ENCODE measurements at places on chromosomes 6 and 20.

- no peak for DNase-seq
Observed at GRCh38 chr6:16097382-16098171, 31.3 kb upstream of the MYLIP start.

- no peak for DNase-seq
Observed at GRCh38 chr20:23631981-23632710, 5.6 kb downstream of the CST3 start.

DNA sequence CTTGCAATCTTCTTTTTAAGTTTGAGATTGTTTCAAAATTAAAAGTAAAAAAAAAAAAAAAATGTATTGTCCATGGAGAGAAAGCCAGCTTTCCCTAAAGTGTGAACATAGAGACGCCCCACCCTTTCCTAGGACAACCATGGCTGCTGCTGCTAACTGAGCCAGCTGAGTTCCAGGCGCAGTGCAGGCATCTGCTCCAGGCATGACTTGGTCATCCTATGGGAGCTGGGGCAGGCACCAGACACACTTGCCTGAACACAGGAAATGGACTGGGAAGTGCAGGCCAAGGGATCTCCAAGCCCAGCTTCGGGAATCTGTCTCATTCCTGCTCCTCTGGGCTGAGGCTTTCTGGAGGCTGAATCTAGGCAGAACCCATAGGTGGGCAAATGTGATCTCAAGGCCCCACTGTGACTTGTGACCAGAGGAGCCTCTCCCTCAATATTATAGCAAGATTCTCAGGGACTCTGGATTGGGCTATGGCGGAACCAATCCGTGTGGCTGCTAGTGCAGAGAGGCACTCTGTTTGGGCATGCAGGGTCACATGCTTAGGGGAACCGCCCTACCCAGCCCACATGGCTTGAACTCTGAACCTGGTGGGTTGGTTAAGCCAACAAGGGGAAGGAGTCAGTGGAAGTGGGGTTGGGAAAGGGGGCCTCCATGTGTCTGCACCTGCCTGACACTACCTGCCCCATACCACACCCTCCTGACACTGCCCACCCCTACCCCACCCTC lies 138.2 kb upstream of the CST7 start:
- DNase-seq, result no peak

- DNase-seq, result no peak
Observed at GRCh38 chr6:2754911-2755310, 4.2 kb upstream of the MYLK4 start.

GRCh38 chr6:2102316-2102883 lies 143.0 kb downstream of the GMDS start:
- no peak for DNase-seq

DNA sequence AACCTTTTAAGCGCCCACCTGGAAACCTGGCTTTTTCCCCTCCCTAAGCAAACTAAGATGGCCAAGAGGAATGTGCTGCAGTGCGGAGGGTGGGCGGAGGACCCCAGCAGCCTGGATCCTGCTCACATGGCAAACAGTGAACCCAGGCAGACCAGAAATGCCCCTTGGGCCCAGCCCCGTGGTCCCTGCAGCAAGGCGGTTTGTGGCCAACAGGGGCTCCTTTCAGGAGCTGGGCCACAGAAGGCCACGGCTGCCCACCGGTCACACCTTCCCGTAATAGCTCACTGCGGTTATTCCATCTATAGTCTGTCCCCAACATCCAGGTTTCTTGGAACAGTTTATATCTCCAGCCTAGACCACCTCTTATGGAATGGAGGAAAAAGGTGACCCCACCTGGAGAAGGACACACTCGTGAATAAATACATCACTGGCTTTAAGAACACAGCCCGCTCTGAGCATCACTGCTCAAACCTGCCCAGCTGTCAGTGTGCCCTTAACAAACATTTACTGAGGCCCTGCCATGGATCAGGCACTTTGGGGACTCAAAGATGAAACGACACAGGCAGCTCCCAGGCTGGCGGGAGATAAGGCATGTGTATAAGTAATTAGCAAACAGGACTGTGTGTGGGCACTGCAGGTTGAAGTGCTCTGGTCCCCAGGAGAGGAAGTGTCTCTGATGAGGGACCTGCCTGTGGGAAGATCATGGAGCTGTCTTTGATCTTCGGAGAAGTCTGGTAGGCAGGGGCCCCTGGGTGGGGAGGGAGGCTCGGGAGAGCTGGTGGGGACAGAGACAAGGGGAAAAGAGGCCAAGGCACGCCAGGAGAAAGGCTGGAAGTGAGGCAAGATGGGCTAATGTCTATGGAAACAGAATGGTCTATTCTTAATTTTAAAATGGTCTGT lies 3.2 kb upstream of the TUBB1 start:
- DNase-seq, result no peak

GRCh38 chr6:131747821-131748353 lies 37.1 kb upstream of the CTAGE9 start:
- DNase-seq, result no peak

- peak; percentile 87 for DNase-seq
Observed at GRCh38 chr6:134295953-134296553, 21.9 kb downstream of the SGK1 start.

GRCh38 chr6:80690551-80691131 lies 584.2 kb downstream of the BCKDHB start:
- DNase-seq, result no peak

DNA sequence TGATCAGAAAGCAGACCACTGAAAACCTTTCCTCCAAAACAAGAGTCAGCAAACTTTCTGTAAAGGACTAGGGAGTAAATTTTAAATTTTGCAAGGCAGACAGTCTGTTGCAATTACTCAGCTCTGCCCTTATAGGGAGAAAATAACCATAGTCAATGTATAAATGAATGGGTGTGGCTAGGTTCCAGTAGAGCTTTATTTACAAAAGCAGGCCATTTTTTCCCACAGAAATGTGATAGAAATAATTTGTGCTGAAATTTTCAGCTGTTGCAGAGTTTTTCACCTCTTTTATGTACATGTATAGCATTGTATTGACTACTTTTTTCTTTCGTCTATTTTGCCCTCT lies 7.7 kb downstream of the AMD1 start:
- DNase-seq, result no peak

DNA sequence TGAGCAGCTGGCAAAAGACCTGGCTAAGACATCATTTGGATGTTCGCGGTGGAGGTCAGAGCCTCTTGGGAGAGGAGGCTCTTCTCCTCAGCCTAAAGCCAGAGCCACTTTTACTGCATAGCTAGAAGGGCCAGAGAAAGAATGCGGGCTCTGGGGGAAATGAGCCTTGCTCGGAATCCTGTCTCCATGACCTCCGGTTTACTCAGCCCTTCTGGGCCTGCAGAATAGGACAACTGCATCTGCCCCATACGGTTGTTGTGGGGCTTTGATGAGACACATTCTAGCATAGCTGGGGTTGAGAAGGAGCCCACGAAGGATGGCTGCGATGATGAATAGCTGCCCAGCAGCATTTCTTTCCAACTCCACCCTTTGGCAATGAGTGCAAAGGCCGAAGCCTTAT lies 115.0 kb upstream of the SLC22A23 start:
- no peak for DNase-seq

DNA sequence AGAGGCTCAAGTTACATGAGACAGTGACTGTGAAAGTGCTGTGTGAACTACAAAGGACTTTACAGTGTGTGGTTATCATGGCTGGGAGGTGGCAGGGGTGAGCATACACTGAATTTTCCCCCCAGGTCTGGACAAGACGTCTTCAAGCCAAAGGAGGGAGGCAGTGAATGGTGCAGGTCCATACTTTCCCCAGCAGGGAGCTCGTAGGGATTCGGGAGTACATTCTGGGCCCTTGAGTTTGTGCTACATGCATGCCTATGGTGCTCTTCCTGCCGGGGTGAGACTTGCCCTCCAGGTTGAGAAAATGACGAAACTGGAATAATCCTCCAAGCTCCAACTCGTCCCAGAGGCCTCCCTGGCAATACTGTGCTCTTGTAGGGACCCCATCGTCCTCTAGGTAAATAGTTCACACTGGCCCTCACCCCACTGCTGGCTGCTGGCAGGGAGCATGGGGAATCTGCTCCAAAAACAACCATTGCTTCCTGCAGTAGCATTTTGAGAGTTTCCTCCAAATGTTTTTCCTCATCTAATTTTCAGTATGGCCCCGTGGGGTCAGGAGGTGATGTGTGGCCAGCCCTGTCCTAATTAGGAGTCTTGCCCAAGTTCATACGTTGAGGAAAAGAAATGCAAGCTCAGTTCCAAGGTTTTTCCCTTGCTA lies 57.6 kb downstream of the ZNF831 start:
- peak; percentile 18 for DNase-seq

DNA sequence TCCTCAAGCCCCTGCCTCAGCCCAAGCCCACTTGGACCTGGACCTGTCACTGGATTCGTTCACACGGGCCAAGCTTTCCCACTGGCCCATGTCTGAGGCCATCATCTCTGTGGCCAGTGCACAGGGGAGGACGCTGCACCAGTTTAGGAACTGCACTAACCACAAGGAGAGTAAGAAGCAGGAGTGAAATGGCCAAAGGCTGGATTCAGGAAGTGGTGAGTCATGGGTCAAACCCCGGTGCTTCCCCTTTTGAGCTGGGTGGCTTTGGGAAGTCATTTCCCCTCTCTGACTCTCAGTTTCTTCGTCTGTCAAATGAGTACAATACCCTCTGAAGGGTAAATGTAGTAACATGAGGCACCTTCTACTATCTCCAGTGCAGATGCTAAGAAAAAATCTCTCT lies 87.9 kb downstream of the CD40 start:
- peak; percentile 68 for DNase-seq

DNA sequence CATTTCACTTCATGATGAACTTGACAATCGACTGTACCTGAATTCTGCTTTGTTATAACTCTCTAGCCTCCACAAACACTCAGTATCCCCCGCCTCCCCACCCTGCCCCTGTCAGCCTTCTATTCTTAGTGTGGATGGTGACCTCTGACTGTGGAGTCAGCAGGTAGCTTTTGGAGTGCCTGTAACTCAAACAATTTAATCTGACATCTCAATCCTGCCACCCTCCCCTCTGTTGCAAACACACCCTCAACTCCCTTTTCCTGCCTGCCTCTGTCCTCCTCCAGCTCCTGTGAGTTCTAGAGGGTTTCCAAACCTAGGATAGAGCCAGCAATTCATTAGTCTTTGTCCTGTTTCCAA lies 20.3 kb downstream of the DAAM2 start:
- DNase-seq, result no peak

- DNase-seq, result no peak
Observed at GRCh38 chr20:50468378-50468798, 41.8 kb upstream of the PTPN1 start.

GRCh38 chr20:9555781-9556180 lies 41.4 kb downstream of the LAMP5 start:
- DNase-seq, result peak; percentile 97

DNA sequence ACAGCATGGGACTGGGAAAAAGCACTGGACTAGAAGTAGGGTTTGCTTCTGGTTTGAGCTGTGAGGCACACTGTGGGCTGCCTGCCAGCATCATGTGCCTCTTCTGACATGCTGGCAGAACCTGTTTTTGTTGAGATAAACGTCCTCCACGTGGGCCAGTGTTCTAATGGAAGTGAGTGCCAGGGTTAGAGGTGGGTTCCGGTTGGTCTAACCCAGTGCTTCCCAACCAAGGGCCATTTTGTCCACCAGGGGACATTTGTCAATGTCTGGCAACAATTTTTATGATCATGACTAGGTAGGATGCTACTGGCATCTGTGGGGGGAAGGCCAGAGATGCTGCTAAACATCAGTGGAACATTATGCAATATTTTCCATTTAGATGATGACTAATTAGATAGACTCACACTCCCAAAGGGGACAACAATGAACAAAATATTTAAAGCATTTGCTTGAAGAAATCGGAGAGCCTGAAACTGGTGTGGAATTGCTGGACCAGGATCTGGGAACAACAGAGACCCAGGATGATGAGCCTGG lies 7.8 kb upstream of the APMAP start:
- DNase-seq, result peak; percentile 98

GRCh38 chr6:165543781-165544180 lies 119.3 kb downstream of the PDE10A start:
- no peak for DNase-seq

DNA sequence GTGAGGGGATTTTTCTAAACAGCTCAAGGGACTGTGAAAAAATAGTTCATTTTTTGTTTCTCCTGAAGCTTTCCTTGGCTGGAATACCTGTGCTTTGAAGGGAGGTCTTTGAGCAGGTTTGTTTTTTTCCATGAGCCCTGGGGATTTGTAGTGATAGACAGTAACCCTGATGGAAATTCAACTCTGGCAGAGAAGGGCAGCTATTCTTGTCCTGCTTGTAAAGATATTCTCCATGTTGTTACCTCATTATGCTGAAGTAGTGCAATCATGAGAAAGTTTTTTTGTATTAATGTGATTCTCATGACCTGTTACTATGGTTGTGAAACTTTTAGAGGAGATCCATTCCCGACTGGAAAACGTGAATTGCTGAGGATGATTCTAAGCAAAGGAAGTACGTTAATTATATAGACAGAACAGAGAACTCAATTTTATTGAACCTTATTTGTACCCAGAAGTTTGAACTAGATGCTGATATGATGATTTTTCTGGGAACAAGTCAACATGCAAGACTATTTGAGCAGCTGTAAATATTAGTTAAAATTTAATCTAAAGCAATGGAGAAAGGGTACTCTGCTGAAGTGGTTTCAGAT lies 12.5 kb downstream of the UTRN start:
- DNase-seq, result no peak

DNA sequence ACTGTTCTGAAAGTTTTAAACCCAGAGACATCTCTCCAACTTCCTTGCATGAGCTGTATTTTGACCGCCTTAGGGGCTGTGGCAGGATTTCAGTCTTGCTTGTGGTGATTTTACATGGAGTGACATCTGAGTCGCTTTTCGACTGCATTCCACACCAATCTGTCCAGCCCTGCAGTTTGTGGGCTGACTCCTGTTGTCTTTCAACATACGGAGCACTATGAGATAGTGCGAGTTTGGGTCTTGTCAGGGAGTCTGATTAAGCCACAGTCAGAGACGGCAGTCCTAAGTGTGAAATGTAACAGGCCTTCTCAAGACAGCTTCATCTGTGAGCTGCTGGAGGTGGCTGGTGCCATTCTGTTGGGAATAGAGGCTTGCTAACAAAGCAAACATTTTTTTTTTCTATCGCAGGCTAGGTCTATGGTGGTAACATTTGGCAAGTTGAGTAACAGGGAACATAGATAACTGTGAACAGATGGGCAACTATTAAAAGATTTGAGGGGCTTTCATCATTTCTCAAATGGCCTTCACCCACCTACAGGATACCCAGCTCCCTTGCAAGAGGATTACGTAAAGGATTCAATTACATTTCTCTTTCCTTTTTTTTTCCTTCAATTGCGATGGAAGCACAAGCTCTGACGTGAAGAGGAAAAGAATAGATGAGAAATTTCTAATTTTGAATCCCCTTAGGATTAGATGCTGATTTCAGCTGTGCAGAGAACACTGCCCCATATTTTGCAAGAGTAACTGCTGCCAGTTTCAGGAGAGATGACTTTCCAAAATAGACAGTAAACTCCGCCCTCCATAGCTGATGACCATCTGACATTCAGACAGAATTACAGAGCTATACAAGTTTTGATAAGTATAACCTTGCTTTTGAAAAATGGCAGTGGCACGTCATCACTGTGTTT lies 25.1 kb downstream of the CAP2 start:
- peak; percentile 70 for DNase-seq

- peak; percentile 58 for DNase-seq
Observed at GRCh38 chr6:169097381-169097959, 156.2 kb downstream of the THBS2 start.

GRCh38 chr6:161373905-161374451 lies 100.1 kb upstream of the AGPAT4 start:
- DNase-seq, result peak; percentile 85

Measured in PC-3 (cell line).